ENCODE measurements at places on chromosomes 12 and 14.

DNA sequence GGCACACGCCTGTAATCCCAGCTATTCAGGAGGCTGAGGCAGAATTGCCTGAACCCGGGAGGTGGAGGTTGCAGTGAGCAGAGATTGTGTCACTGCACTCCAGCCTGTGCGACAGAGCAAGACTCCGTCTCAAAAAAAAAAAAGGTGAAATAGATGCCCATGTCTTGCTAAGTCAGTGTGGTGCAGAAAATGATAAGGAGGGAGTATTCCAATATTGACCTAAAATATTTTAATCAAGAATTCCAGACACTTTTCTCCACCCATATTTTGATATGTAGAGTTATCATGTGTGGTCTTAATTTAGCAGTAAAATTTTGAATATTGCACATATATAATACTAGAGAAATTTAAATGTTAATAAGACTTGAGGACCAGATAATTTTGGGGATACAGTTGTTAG is 57.7 kb downstream of the WNK1 start:
- no peak for DNase-seq

DNA sequence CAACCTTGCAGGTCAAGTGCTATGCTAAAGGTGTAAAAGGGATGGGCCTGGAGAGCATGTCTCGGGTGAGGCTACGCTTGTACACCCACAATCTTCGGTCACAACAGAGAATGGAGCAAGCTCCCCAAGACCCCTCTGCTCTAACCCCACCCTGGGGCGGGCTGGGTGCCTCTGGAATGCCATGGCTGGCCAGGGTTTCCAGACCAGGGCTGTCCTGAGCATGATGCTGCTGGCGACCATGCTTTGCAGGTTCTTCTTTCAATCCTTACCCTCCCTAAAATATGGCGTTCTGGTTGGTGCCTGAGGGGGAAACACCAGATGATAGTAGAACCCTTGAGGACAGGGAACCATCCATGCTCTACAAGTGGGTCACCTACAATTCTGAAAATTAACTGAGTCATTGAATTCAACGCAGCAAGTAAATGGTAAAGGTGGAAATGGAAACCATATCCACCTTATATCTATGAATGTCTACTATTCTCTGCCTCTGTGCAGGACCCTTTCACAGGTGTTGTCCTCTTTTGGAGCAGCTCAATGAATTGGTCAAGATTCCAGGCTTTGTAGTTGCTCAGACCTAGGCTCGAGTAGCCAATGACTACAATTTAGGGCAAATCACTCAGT is 111.6 kb upstream of the EGLN3 start:
- DNase-seq = no peak

- DNase-seq = no peak
Observed at GRCh38 chr14:32074887-32075572, 2.1 kb upstream of the ARHGAP5 start.

- DNase-seq = no peak
Observed at GRCh38 chr12:131074221-131075083, 120.7 kb downstream of the ADGRD1 start.

DNA sequence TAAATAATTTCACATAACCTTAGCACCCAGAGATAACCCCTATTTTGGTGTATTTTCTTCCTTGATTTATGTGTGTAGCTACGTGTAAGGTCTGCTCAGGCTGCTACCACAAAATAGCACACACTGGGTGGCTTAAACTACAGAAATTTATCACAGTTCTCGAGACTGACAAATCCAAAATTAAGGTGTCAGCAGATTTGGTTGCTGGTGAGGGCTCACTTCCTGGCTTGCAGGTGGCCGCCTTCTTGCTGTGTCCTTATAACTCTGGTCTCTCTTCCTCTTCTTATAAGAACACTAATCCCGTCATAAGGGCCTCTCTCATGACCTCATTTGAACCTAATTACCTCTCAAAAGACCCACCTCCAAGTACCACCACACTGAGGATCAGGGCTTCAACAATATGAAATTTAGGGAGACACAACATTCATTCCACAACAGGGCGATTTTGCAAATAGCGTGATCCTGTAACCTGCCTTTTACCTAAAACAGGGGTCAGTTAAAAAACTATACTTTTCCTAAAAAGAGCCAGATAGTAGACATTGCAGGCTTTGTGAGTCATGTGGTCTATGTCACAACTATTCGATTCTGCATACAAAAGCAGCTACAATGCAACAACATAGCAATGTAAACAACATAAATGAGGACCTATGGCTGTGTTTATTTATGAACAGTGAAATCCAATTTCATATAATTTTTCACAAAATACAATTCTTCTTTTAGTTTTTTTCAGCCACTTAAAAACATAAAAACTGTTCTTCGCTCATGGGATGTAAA is 371.7 kb downstream of the DPF3 start:
- DNase-seq = no peak

- no peak for DNase-seq
Observed at GRCh38 chr14:75645056-75645455, 15.6 kb downstream of the ERG28 start.

DNA sequence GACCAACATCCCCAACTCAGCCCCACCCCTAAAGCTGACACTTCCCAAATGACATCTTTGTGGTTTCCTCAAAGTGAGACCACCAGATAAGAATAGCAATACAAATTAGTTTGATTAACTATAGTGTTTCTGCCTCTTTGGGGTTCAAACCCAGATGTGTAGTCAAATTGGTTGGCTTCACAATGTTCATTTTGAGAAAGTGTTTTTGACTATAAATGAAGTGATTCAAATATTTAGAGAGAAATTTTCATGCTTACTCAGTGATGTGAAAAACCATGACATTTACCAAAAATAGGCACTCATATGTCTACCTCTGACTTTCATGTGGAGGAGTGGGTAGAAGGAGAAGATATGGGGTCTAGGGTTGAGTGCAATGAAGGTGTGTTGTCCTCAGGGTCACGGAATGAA is 218.4 kb downstream of the BCAT1 start:
- no peak for DNase-seq

GRCh38 chr14:98022541-98023520 is 1225.6 kb downstream of the VRK1 start:
- peak; percentile 13 for DNase-seq

DNA sequence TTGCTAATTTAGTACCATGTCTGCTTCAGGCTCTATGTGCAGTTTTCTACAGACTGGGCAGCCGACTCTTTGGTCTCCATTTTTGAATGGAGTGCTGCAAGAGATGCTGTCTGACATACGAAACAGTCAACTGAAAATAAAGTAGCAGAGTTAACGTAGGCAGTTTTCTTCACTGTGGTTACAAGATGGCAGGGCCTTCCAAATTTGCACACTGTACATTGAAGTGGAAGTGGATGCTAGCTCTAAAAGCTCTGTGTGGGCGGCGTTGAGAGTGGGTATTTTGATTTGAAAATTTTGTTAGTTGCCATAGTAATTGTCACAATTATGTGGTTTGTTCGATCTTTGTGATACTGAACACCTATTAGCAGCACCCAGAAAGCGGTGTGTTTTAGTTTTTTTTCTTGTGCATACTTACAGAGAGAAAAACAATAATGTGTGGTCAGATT is 154.9 kb upstream of the ATP2B1 start:
- DNase-seq = no peak

GRCh38 chr12:52608826-52609630 is 7.8 kb upstream of the KRT72 start:
- no peak for DNase-seq

DNA sequence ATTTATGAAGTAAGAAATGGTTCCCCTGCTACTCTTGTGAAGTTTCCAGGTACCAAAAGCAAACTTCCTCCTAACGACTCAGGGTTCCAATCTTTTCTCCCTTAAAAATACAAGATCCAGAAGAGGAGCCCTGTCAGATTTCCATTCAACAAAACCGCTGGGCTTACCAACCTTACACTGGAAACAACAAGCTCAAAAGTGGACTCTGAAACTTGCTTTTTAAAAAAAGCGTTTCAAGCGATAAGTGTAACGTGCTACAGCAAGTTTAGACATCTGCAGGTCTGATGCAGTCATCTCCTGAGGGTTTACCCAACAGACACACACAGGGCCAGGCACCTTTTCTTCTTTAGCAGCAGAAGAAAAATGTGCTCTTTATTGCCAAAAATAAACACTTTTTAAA is 6.9 kb upstream of the CREBL2 start:
- DNase-seq = no peak

- no peak for DNase-seq
Observed at GRCh38 chr12:3105690-3106479, 28.7 kb downstream of the TSPAN9 start.

GRCh38 chr14:53879022-53879686 is 77.5 kb downstream of the BMP4 start:
- DNase-seq = no peak

- no peak for DNase-seq
Observed at GRCh38 chr12:49287876-49288275, 7.1 kb upstream of the PRPH start.

- DNase-seq = no peak
Observed at GRCh38 chr14:32009976-32010581, 67.0 kb upstream of the ARHGAP5 start.

- no peak for DNase-seq
Observed at GRCh38 chr14:103927566-103927965, 690 bp upstream of the TDRD9 start.

- no peak for DNase-seq
Observed at GRCh38 chr12:78002878-78003277, 172.2 kb downstream of the NAV3 start.

Measured in ELF-1 (cell line).